Neuronal stem cell (in vitro differentiated cells): ENCODE measurements at places on chromosomes 16 and 17.

- DNase-seq, result no peak
Observed at GRCh38 chr17:10738521-10739258, 8.9 kb upstream of the TMEM220 start.

DNA sequence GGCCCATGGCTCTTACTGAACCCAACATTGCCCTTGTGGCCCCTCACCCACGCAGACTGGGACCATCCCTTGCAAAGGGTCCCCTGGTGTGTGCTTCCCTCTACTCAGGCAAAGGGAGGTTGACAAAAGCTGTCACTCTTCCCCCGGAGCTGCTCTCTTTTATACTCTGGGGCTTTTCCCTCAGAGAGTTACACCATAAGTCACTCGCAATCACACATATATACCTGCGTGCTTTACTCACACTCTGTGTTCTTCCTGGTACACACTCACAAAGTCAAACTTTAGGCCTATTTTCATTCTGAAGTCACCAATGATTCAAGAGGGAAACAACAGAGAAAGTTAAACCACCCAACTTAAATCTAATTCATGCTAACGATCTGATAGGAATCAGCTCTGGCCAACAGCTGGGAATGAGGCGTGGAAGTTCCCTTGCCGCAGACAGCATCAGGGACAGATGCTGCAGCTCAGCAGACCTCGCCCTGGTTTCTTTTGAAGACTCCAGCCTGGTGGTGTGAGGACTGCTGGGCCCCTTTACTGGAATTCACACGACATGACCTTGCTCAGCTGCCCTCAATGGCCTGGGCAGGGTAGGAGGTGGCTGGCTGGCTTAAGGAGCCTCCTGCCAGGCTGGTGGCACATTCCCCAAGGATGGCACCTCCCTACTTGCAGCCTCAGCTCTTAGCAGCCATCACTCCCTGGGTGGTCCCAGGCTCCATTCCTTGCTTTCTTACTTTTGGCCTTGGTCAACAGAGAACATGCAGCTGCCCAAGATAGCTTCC lies 27.3 kb downstream of the HIC1 start:
- DNase-seq, result no peak

GRCh38 chr16:54479546-54479945 lies 193.0 kb upstream of the IRX3 start:
- no peak for DNase-seq

GRCh38 chr17:78974635-78975591 lies 4.8 kb downstream of the LGALS3BP start:
- no peak for DNase-seq

GRCh38 chr16:80299416-80299815 lies 241.4 kb upstream of the DYNLRB2 start:
- DNase-seq, result no peak

GRCh38 chr17:72488555-72489271 lies 367.9 kb downstream of the SOX9 start:
- no peak for DNase-seq

DNA sequence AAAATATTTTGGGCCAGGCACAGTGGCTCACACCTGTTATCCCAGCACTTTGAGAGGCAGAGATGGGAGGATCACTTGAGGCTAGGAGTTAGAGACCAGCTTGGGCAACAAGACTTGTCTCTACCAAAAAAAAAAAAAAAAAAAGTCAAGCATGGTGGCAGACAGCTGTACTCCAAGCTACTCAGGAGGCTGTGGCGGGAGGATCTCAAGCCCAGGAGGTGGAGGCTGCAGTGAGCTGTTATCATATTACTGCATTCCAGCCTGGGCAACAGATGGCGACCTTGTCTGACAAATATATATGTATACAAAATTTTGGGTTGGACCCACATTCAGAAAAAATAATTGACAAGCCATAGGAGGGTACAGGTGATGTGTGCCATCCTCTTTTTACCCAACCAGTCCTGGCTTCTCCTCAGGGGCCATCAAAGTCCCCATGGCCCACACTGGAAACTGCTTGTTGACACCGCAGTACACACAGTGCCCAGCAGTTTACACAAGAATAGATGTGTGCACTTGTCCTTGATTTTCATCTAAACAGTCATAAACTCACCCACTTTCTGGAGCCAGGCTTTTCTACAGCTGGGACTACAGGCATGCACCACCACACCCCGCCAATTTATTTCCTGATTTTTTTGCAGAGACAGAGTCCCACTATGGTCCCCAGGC lies 1.7 kb downstream of the CES2 start:
- no peak for DNase-seq

DNA sequence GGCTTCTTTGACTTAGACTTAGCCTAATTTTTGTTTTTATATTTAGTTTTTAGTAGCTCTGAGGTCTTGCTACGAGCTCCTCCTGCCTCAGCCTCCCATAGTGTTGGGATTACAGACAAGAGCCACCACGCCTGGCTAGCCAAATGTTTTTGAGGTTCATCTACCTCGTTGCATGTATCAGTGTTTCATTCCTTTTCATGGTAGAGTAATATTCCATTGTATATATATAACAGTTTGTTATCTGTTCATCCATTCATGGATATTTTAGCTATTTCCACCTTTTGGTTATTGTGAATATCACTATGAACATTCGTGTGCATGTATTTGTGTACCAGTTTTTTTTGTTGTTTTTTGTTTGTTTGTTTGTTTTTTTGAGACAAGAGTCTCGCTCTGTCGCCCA lies 12.2 kb downstream of the NOL11 start:
- DNase-seq, result no peak
